Left renal pelvis (tissue), 4 donors: ENCODE measurements at places on chromosomes 6 and 20. TPM values are rescaled to one million over a fixed set of nuclear protein-coding genes. Genes with fewer than 3 reads are reported as not detected.

The EPPIN gene
- not detected for polyA plus RNA-seq

The BPIFB1 gene
- polyA plus RNA-seq: 2.6 TPM

The FLRT3 gene
- polyA plus RNA-seq: 51.1 TPM

The EDN1 gene
- 4.6 TPM for polyA plus RNA-seq

The SLC22A16 gene
- polyA plus RNA-seq: 0.52 TPM

The TLDC2 gene
- polyA plus RNA-seq: 2.3 TPM

The HLA-G gene
- polyA plus RNA-seq: 0.57 TPM

The BFSP1 gene
- polyA plus RNA-seq: 4.9 TPM

The FOXQ1 gene
- 13.4 TPM for polyA plus RNA-seq

The EBF4 gene
- polyA plus RNA-seq: 44.5 TPM

The TPD52L1 gene
- 102 TPM for polyA plus RNA-seq

The FAM162B gene
- polyA plus RNA-seq: 1.6 TPM

The CNBD2 gene
- polyA plus RNA-seq: 0.34 TPM

The SPATA25 gene
- 1.7 TPM for polyA plus RNA-seq
